Endothelial cell (in vitro differentiated cells): ENCODE measurements at places on chromosomes 3 and 15.

- DNase-seq: no peak
Measured at GRCh38 chr15:65870889-65871533, 1.7 kb downstream of the RAB11A start.

DNA sequence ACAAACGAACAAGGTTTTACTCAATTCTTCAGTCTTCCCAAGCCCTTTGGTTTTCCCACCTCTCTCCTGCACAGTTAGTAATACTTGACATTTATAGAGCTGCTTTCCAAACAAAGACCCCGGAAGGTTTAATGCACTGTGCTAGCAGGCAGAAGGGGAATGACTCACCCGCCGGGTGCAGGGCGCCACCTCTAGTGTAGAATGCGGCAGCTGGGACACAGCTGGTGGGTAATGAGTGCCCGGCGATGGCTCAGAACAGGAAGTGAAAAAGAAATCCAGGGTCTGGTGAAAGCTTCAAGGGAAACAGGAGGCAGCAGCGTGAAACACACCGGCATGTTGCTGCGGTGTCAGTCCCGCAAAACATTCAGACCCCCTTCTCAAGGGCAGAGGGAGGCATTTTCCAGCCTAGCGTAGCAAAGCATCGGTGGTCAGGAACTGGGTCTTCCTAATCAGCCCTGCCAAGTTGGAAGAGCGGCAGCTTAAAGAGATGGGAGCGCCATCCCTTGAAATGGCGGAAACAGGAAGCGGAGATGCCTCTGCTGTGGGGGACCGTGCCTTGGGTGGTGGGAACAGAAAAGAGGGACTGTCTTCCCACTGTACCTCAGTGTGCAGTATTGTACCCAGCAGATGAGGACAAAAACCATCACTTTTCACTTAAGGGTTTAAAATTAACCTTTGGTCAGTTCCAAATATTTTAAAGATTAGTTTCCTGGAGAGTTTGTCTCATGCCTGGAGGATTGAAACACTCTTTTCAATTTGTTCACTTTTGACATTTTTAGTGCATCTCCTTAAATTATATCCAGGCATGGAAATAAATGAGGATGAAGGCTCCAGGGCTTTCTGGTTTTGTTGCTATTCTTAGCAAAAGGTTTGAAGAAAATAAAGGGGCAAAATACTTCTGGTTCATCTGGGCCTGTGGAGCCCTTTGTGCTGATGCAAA, 160.7 kb upstream of the MCTP2 start:
- DNase-seq: no peak

DNA sequence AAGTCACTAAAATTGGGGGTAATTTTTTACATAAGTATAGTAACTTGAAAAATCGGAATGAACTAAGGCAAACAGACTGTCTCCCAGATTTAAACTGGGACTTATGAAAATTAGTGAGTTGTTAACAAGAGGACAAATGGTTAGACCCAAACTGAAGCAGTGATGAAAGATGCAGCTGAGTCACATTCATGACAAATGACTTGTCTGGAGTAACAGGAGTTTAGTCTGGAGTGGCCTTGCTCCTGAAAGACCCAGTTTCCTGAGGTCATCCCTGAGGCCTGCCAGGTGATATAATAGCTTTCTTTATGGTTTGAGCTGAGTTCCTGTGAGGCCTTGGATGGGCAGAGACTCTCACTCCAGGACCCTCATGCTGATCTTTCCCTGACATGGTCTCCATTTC, 9.6 kb upstream of the CTDSPL start:
- no peak for DNase-seq

GRCh38 chr3:46868287-46868686, 5.0 kb upstream of the MYL3 start:
- DNase-seq: no peak

DNA sequence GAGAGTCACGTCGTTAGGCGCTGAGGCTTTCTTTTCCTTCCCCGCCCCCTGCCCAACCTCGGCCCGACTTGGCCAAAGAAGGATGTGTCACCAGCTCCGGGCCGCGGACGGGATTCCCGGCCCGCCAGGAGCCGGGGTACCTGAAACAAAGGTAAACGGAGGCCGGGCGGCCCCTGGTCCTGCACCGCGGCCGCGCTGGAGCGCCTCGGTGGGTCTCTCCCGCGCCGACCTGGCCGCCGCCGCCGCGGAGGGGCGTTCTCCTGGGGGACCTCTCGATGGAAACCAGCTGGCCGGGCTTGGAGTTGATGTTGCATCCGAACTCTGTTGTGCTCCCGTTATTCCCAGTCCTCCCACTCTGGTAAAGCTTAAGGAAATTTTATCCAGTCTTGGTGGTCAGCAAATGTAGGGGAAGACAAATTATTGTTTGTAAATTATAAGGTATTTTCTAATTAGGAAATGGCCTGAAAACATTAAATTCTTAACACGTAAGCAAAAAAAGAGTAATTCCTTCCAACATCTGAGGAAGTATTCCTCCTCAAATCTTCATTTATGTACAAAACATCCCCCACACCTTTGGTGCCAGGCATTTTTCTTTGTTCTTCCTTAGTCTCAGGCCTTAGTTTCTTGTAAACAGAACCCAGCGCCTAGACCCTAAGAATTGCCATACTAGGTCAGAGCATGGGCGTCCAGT, 888 bp downstream of the PPP2R3A start:
- peak; percentile 66 for DNase-seq

DNA sequence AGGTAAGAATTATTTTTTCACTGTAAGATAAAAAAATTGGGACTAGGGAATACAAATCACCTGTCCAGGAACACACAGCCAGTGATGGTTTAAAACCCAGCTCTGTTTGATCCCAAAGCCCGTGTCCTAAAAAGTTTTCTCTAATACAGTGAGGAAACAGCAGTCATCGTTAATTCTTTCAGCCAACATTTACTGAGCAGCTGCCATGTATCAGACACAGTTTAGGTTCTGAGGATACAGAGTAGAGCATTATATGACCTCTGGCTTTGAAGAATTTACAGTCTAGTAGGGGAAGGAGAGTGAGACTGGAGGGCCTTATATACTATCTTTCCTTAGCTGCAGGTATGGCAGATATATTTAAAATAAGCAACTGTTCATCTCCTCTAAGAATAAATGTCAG, 82.7 kb downstream of the KCNMB2 start:
- no peak for DNase-seq

DNA sequence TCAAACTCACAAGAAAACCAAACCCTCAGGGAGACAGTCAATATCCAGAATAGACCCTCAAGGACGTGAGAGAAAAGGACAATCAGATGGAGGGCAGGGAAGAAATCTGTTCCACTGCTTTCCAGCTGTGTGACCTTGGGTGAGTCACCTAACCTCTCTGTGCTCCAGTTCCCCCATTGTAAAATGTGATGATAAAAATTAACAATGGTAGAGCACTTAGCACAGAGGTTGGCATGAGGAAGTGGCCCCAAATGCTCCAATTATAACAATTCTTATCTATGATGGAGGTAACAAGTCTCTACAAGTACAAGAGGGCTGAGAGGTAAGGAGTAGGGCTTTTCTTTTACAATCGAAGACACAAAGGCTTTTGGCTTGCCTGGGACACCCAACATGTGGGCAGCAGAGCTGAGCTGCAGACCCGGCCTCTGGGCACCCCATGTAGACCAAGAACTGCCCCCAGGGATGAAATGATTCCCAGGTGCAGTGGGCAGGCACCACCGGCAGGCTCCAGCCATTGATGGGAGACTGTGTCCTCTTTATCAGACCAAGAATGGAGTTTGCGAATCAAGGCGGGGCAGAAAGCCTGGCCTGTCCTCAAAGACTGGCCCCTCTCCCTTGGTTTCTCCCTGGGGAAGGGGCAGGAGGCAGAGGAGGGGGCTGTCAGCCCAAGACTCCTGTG, 22.0 kb downstream of the WNT7A start:
- DNase-seq: no peak

- DNase-seq: no peak
Measured at GRCh38 chr15:48358229-48359152, 27.3 kb downstream of the DUT start.

- DNase-seq: no peak
Measured at GRCh38 chr15:87135109-87135508, 1055.4 kb downstream of the AGBL1 start.

DNA sequence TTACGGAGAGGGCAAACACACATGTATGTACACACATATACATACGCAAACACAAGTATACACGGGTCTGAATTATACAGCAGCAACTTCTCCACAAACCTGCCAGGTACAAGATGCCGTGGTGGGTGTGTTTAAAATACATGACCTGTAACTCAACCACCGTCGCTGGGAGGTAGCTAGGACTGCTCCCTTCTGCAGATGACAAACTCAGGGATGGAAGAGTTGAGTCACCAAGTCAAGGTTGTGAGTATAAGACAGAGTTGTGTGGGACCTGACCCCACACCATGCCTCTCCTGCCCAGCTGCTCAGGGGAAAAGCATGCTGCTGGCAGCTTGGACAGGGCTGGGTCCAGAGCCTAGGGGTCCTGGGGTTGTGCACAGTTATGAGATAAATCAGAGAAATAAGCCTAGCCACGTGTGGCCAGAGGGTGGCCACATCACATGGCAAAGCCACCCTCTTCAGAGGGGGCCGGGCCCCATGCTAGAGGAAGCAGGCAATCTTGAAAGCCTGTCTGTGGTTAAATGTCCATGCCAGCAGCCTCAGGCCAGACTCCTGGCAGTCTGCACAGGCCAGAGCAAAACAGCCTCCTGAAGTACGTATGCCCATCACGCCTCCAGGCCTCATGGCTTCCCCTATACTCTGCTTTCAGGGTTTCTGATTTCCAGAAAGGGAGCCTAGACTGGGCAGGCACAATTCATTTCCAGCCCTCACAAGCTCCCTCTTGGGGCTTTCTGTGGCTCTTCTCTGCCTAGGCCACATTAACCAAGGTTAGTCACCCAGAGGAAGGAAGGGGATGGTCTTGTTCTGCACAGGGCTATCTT, 107.7 kb upstream of the RPL32 start:
- no peak for DNase-seq

GRCh38 chr3:170651260-170651845, 65.5 kb upstream of the SLC7A14 start:
- no peak for DNase-seq

DNA sequence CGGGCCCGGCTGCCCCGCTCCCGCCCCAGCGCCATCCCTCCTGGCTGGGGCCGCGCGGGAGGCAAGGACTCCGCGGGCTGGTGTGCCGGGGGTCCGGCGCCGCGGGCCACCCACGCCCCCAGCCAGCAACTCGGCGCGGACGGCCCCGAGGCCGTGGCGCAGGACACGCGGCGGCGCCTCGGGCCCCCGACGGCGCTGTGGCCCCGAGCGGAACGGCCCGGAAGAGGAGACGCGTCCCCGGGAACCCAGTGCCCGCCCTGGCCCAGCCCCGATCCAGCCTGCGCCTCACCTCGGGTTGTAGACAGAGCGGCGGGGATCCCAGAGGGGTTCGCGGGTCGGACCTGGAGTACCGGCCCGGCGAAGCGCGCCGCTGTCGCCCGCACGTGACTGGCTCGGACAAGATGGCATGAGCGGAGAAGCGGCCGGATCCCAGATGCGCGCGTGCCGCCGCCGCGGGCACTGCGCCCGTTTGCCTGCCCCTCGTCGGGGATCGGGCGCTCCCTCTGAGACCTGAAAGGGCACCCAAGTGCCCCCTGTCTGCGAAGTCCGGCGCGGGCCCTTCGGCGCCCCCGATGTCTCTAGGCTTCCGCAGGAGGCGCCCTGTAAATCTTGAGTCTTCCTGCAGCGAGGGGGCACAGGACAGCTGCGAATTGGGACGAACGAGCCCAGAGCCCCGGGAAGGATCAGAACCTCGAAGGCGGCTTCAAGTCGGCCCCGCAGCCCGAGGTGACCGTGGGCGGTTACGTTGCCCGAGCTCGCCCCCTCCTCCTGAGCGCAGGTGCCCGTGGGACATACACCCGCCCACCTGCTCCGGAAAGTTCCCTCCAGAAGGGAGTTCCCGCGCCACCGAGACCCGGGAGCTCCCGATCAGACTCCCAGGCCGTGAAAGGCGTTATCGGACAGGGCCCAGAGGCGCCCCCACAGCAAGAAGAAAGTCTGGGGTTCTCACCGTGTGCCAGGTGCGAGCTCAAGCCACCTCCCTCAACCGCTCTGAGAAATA, 598 bp upstream of the SFMBT1 start:
- peak; percentile 45 for DNase-seq

GRCh38 chr15:82646250-82647044, 716 bp downstream of the CPEB1 start:
- no peak for DNase-seq

- DNase-seq: no peak
Measured at GRCh38 chr15:57335719-57336118, 40.6 kb upstream of the CGNL1 start.

DNA sequence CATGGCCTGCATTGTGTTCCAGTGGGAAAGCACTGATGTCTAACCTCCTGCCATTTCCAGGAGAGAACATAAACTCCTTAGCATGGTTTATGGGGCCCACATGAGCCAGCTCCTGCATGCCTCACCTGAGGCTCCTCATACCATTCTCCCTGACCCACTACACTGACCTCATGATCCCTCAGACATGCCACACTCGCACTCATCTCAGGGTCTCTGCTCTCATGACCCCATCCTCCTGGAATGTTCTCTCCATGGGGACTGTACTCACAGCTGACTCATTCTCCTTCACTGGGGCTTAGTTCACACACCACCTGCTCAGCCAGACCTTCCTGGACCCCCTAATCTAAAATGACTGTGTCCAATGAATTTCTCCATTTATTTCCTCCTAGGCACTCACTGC, 4.0 kb upstream of the LMCD1 start:
- DNase-seq: no peak

DNA sequence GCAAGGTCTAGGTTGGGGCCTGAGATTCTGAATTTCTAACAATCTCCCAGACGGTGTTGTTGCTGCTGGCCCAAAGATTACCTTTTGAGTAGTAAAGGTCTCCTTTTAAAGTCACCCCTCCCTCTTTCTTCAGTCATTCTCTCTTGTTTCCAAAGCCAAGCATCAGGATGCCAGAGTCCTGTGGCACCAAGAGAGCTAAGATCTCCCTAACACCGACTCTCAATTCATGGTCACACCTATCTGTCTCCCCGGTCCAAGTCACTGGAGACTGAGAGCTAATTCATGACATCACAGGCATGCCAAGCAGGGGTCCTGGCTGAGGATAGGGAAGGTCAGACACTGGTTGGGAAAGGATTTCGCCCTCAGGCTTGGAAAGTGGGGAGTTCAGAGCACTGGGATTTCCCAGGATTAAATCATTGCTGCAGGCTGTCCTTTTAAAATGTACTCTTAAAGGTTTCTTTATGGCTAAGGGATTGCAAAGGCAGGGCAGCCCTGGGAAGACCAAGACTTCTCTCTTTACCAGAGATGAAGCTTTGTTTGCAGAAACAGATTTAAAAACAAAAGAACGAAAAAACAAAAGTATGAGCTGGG, 7.3 kb downstream of the SHOX2 start:
- DNase-seq: no peak

- no peak for DNase-seq
Measured at GRCh38 chr15:69704229-69704628, 251.6 kb downstream of the RPLP1 start.

- no peak for DNase-seq
Measured at GRCh38 chr15:75107908-75108838, 84.8 kb downstream of the PPCDC start.

DNA sequence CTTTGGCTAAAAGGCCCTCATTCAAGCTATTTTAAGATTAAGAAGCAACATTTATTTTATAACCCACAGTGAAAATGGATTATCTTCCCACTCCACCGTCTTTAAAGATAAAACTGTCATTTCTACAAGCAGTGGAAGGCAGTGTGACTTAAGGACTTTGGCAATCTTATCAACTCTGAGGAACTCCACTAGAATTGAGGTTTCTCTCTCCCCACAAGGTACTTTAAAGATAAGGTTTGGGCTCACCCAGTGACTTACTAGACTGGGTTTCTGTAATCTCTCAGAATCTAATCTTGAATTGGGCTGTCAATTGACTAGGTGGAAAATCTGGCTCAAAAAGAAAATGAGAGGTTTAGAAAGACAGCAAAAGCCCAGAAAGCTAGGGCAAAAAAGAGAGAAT, 21.7 kb downstream of the ZNF385D start:
- DNase-seq: no peak

- no peak for DNase-seq
Measured at GRCh38 chr3:136247855-136248590, 2.1 kb upstream of the PCCB start.
